ENCODE measurements at places on chromosomes 16 and 17.

GRCh38 chr17:44854192-44854591, 6.5 kb downstream of the HIGD1B start:
- no peak for DNase-seq

DNA sequence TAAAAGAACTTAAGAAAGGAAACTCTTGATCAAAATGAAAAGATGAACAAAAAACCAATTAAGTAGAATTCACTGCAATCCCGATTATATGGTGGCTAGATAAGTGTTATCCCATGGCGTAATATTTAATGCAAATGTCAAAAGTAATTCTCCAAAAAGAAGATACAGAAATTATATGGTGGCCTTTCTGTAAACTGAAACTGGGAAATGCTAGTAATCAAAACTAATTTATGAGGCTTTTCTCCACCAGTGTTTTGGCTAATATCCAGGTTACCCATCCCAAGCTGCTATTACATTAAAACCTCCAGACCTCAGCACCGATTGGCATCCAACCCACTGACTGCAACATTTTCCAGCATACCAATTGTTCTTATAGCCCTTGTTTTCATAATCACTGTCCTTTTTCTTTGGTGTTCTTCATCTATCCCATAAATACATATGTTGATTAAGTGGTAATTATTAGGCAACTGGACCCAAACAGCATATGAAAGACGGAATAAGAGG, 77.2 kb upstream of the TNRC6A start:
- no peak for DNase-seq

GRCh38 chr17:48816774-48817590, at the start of gene TTLL6:
Gene TTLL6 (minus strand): TSS chr17:48817229. CDS start chr17:48817072, 157 bp downstream.
- DNase-seq, result peak; percentile 93

GRCh38 chr17:79986411-79987186, 49.1 kb downstream of the TBC1D16 start:
- no peak for DNase-seq

- no peak for DNase-seq
Observed at GRCh38 chr17:46081018-46081320, 81.9 kb downstream of the STH start.

DNA sequence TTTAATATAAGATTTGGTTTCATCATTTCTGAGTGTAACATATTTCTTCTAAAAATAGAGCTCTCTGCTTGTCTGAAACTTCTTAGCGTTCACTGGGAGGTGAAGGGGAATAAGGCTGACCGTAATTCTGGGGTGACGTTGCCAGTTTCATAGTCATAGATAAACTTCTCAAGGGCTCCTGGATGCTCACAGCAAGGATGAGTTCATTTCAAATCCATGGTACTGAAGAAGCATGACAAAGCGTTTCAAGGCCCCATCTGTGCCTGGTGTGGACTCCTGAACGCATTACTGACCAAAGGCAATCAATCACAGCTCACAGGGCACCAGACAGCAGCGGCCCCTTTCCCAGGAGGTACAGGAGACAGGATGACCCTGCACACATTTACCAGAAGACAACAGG, 12.0 kb upstream of the EVPL start:
- no peak for DNase-seq

- no peak for DNase-seq
Observed at GRCh38 chr16:51313198-51313597, 162.1 kb upstream of the SALL1 start.

GRCh38 chr17:46199379-46199778, 6.2 kb upstream of the KANSL1 start:
- no peak for DNase-seq

DNA sequence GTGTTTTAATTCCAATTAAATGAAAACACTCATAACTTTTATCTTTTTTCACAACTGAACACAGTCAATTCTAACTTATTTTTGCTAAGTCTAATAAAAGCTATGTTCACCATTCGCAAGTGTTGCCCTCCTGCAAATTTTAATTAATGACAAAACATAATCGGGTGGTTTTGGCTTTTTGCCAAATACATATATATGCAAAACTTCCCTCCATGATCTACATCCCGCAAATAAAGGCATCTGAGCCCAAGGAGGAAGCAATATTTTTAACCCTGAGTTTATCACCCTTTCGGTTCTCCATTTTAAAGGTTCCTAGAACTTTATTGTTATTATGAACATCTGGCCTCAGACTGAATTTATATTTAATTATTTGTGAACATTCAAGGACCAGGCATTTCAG, 507.9 kb downstream of the CDH13 start:
- no peak for DNase-seq

- no peak for DNase-seq
Observed at GRCh38 chr17:67390006-67390645, 13.0 kb downstream of the PITPNC1 start.

GRCh38 chr16:66741169-66741900, 10.1 kb downstream of the DYNC1LI2 start:
- no peak for DNase-seq

- no peak for DNase-seq
Observed at GRCh38 chr17:16259926-16260325, 42.9 kb downstream of the PIGL start.

- no peak for DNase-seq
Observed at GRCh38 chr17:74680213-74680612, 32.5 kb downstream of the CD300LF start.

GRCh38 chr17:21183468-21183867, 30.5 kb downstream of the TMEM11 start:
- DNase-seq, result no peak

DNA sequence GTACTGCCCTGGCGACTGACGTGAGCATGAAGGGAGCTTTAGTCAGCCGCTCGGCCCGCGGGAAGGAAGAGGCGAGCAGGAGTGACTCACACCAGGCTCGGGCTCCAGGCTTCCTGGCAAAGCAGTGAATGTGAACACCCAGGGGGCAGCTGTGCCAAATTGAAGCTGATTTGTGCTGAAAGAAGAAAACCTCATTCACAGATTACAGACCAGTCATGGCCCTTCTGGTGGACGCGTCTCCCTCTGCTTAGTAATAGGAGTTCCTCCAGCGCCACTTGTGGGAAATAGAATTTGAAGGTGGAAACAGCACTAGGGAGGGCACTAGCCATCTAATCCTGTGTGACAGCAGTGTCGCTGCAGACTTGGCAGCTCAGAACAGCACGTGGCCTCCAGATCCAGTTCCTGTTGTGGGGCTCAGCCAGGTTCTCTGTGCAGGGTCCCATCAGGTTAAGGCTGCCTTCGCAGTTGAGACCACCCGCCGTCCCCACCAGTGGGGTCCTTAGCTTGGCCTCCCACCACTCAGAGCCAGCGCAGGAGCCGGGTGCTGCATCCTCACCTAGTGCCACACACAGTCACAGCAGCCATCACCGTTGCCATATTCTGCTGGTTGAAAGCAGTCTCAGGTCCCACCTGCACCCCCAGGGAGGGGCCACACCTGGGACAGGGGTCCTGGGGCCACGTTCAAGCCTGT, 164.5 kb upstream of the CHMP6 start:
- DNase-seq, result no peak

DNA sequence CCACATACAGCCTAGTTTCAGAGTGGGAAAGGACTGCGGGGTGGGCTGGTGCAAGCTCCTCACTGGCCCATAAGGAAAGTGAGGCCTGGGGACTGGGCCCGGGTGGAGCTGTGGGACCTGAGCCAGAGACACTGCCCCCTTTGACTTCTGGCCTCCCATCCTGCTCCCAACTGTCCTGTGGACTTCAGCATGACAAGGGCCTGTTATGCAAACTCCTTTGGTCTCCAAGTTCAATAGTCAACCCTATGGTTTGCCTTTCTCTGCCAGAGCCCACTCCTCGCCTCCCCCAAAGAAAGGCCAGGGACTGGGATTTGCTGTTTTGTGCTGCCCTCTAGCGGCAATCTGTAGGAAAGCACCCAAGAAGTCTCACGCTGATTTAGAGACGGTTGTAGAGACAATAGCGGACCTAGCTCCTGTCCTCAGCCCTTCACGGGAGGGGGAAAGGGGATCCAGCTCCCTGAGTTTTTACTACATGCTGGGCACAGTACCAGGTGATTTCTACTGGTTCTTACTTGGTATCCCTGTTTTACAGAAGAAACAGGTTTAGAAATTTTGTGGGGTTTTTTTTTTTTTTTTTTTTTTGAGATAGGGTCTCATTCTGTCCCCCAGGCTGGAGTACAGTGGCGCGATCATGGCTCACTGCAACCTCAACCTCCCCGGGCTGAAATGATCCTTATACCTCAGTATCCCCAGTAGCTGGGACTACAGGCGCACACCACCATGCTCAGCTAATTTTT, 1.2 kb upstream of the TLCD3B start:
- DNase-seq, result peak; percentile 20

DNA sequence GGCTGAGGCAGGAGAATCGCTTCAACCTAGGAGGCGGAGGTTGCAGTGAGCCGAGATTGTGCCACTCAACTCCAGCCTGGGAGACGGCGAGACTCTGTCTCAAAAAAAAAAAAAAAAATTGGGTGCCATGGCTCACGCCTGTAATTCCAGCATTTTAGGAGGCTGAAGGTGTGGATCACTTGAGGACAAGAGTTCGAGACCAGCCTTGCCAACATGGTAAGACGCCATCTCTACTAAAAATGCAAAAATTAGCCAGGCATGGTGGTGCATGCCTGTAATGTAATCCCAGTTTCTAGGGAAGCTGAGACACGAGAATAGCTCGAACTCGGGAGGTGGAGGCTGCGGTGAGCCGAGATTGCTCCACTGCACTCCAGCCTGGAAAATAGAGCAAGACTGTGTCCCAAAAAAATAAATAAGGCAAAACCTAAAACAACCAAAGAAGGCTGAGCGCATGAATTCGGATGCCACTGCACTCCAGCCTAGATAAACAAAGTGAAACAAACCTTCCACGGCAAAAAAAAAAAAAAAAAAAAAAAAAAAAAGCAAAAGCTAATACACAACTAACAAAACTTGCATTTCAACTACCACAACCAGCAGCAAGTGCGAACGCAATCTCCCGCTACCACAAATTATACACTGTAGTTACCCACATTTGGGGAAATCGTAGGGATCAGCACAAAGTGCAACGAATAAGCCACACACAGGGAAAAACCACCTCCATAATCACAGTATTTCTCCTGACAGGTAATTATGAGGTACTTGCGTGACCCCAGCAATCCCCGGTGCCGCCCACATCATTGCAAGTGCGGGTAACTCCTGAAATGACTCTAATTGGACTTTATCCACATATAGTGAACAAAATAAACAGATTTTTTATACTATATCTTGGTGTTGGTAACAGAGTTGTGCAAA, 25.6 kb downstream of the TEX14 start:
- no peak for DNase-seq

GRCh38 chr16:86533767-86534351, 21.2 kb downstream of the MTHFSD start:
- no peak for DNase-seq

- DNase-seq, result no peak
Observed at GRCh38 chr17:13508896-13509295, 92.8 kb downstream of the HS3ST3A1 start.

- no peak for DNase-seq
Observed at GRCh38 chr16:78184238-78185183, 85.1 kb downstream of the WWOX start.

- no peak for DNase-seq
Observed at GRCh38 chr17:37134050-37134449, 185.3 kb downstream of the AATF start.

DNA sequence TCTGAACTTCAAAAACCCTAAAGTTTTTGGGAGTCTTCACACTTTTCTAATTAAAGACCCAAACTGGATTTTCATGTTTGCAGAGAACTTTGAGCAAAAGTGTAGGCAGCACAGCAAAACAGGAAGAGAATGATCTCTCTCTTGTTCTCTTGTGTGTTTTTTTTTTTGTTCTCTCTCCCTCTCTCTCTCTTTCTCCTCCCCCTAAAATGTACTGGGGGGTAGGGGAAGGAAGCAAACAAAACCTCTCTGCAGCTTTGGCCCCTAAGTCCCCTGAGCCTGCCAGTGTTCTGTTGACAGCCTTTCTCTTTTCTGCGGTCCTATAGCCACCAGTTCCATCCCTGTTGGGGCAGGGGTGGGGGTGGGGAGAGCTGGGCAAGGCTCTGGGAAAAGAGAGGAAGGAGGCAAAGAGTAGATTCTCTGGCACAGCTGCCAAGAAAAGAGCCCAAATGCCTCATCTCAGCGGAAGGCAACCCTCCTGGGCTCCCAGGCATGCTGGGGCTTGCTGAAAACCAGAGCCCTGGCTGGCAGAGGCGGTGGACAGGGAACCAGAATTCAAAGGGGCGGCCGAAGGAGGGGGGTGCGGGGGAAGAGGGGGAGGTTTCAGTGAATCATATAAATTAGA, 295.3 kb downstream of the SOX9 start:
- DNase-seq, result no peak

GRCh38 chr17:8832711-8833352, 33.7 kb upstream of the MFSD6L start:
- DNase-seq, result no peak

GRCh38 chr17:39757931-39758873, 20.5 kb downstream of the GRB7 start:
- DNase-seq, result no peak

GRCh38 chr16:85431431-85432124, 181.5 kb upstream of the GSE1 start:
- DNase-seq, result no peak

DNA sequence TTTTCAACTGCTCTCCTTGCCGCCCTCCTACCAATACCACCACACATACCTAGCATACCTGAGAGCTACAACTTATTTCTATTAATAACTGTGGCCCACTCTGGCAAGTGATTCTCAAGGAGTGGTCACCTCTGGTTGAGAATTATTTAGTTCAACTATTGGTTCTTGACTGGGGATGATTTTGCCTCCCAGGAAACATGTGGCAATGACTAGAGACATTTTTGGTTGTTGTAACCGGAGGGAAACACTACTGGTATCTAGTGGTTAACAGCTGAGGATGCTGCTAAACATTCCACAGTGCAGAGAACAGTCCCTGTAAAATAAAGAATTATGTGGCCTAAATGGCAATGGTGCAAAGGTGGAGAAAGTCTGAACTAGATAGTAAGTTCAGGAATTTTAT, 96.7 kb downstream of the TRIM37 start:
- no peak for DNase-seq

DNA sequence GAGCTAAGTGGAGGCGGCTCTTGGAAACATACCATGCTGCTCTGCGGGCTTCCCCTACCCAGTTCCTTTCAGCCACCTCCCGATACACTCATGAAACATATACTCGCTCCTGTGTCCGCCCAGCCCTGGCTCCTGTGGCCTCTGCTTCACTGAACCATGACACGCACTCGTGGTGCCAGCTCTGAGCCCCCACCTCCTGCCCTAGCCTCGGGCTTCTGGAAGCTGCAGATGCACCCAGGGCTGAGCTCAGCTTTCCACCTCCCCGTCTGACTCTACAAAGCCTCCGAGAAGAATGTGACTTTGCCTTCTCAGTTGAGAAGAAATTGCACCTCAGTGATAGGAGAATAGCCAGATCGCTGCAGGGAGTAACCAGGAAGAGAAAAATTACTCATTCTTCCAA, 11.0 kb downstream of the CALB2 start:
- DNase-seq, result no peak

DNA sequence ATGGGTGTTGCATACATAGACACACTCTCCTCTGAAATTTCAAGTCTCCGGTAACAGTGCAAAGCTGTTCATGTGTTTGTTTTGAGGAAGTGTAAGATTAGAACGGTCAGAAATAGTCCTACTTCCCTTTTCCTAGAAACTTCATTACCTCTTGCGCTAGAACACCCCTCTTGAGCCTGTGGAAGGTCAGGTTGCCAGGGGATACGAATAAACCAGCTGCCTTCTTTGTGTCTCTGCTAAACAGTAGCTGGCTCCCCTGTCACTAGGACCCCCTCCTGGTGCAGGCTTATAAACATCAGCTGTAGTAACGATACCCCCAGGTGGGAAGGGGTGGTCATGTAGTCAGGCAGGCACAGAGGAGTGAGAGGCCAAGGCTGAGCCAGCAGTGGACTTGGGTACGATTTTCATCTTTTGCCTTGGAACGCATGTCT, 113.4 kb upstream of the RCVRN start:
- no peak for DNase-seq

All from NCI-H1048 (cell line).